ENCODE measurements at places on chromosomes 3 and 15. TPM values are rescaled to one million over a fixed set of nuclear protein-coding genes. Genes with fewer than 3 reads are reported as not detected.

DNA sequence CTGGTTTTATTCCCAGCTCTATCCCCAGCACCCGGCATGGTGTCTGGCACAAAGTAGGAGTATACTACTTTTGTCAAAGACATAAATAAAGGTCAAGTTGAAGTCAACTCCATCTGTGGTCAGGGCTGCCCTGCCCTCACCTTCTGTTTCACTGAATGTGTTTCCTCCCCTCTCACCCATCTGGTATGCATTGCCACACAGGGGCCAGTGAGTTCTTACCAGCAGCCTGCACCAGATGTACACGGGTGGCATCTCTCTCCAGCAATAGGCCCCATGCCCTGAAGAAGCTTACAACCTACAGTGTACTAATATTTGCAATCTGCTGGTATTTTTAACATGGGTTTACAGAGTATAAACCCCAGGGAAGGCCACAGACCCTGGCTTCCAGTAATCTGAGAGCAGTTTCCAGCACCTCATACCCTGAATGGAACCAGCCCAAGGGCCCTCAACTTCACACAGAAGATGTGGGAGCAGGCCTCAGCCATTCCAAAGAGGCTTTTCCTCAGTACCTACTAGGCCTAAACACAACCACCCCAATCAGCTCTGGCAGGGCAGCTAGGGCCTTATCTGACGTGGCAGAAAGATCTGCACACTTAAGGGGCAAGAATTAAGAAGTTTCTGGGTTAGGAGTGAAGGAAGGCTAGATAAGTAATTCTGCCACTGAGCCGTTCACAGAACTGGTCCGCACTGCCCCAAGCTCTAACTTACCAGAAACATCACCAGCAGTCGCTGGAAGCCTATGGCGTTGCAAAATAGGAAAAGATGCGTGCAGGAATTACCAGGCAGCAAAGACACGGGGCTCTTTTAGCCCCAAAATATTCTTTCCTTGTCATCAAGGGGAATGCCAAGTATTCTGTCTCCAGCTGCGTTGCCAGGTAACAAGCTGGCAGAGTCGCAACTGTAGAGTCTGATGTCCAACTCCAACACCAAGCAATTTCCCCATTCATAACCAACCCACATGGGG is 2.1 kb downstream of the IDH2 start:
- no peak for DNase-seq

GRCh38 chr3:69658514-69659140 is 80.6 kb upstream of the MITF start:
- DNase-seq: no peak

DNA sequence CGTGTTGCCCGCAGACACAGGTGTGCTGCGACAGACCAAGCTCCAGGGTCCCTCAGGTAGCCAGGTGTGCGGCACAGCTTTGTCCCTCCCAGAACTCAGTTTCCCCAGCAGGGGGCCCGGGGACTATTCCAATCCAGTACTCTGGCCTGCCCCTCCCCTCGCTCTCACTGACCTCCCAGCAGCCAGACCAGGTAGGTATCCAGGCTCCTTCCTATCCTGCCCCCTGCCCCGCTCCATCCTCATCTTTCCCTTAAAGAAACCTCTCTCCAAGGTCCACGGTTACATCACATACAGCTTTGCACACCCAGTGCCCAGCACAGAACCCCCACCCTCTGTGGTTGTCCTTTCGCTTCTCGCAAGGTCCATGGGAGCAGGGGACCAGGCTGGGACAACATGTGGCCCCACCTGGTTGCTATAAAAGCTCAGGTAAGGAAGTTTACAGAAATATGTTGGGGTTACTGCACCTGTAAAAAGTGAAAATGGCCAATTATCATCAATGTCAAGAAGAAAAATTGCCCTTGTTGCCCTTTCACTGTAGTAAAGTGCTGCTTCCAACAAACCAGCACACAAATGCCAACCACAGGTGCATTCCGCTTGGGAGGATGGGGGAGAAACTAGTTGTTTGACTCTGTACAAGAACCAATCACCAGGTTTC is 7.3 kb upstream of the CYP11A1 start:
- no peak for DNase-seq

The ECE2 gene
- polyA plus RNA-seq: not detected

- no peak for DNase-seq
Observed at GRCh38 chr3:86578071-86578470, 412.9 kb downstream of the VGLL3 start.

GRCh38 chr3:43309372-43310305 is 23.3 kb downstream of the SNRK start:
- DNase-seq: no peak

DNA sequence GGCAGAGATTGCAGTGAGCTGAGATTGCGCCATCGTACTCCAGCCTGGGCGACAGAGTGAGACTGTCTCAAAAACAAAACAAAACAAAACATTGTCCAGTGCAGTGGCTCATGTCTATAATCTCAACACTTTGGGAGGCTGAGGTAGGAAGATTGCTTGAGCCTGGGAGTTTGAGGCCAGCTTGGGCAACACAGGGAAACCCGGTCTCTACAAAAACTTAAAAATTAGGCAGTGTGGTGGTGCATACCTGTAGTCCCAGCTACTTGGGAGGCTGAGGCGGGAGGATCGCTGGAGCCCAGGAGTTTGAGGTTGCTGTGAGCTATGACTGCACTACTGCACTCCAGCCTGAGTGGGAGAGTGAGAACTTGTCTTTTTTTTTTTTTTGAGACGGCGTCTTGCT is 27.2 kb upstream of the MOBP start:
- no peak for DNase-seq

DNA sequence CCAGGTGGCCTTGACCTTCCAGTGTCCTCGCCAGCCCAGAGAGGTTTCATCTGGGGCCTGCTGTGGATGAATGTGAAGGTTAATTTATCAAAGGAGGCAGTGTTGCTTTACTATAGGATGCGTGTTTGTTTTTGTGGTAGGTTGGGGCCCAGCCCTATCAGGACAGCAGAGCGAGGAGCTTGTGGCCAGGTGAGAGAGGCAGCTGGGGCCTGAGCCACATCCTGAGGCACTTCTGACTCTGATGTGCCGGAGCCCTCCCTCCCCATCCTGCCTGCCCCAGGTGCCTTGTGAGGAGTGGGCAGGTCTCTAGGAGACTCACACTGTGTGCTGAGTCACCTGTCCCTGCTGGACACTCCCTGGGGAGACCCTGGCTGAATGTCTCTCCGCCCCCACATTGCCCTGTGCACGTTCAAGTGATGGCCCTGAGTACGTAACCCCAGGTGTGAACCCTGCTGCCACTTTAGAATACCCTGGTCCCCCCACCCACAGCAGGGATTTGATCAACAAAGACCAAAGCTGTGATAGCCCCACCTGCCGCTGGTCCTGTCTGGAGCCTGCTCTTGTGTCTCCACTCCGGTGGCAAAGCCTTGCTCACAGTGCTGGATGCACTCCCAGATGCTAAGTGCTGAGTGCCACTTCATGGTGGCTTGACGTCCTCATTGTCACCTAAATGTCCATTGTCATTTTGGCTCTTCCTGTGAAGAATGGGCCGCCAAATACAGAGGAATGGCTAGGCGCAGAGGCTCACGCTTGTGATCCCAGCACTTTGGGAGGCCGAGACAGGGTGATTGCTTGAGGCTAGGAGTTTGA is 16.0 kb downstream of the FBLN2 start:
- no peak for DNase-seq

DNA sequence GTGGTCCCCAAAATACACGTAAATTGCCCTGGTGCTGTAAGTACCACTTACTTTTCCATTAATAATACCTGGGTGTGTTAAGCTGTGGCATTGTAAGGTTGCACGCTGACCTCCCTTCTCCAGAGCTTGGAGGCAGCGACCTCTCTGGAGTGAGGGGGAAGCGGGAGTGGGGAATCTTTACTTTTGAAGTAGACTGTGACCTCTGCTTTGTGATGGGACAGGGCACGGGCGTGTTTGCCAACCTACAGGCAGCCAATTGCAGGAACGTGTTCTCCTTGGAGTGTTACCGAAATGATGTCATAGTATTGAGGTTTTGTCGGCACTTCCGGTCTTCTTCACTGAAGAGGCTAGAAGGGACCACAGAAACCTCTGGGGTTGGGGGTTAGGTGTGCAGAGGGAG is 227.3 kb upstream of the C2CD4B start:
- no peak for DNase-seq

DNA sequence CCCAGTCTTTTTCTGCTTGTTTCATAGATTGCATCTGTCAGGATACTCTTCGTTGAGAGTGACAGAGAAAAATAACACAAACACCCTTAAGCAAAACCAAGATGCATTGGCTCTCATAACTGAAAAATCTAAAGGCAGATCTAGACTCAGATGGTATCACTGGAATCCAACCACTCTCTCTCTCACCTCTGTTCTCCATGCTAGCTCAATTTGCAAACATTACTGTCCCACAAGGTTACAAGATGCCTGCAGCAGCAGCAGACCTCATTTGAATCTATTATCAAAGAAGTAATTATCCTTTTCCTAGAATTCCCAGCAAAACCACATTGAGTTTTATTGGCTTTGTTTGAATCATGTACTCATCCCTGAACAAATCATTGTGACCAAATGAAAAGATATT is 19.1 kb upstream of the PCOLCE2 start:
- no peak for DNase-seq

DNA sequence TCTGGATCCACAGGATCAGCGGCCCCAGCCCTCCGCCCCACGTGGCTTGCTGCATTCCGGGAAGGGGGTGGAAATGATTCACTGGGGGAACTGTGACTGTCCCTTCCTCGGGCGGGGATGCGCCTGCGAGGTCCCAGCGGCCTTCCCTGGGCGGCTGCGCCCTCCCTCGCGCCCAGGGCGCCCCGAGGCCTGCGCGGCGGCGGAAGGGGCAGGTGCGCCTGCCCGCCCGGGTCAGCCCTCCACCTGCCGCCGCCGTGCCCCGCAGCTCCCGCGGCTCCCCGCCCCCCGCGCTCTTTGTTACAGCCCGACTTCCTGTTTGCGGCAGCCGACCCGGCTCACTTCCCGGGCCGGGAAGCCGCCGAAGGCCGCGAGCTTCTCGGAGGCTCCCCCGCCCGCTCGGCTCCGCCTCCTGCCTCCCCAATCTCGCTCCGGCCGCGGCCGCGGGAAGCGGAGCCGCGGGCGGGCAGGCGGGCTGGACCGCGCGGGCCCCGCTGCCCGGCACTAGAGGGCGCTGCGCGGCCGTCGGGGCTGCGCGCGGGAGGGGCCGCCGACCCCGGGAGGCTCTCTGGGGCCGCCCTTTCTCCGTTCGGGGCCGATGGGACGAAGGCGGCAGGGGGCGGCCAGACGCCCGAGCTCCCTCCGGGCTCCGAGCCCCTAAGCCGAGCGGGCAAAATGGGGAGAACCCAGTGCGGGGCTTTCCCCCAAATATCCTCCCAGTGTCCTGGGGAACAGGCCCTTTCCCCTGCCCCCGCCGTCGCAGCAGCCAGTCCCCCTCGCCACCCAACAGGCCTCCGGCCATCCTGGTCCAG is 11.5 kb upstream of the CHAC1 start:
- DNase-seq: no peak

The ARL14 gene
- 0.31 TPM for polyA plus RNA-seq

- no peak for DNase-seq
Observed at GRCh38 chr3:71548705-71549384, 34.7 kb downstream of the FOXP1 start.

DNA sequence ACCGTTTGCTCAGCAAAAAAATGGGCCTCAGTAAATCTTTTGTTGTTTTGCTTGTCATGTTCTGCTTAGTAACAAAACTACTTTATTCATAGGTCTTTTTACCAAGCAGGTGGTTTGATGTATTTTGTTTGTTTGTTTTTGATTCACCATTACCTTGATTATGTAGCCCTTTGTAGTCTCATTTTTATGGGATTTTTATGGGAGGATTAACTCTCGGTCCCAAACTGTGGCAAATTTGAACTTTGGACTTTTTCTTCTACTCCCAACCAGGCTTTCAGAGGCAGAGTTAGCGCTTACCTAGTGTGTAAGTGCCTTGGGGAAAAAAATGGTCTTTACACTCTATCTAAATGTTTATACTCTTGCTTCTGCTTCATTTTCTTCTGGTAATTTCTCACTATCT is 276.7 kb upstream of the POU1F1 start:
- no peak for DNase-seq

DNA sequence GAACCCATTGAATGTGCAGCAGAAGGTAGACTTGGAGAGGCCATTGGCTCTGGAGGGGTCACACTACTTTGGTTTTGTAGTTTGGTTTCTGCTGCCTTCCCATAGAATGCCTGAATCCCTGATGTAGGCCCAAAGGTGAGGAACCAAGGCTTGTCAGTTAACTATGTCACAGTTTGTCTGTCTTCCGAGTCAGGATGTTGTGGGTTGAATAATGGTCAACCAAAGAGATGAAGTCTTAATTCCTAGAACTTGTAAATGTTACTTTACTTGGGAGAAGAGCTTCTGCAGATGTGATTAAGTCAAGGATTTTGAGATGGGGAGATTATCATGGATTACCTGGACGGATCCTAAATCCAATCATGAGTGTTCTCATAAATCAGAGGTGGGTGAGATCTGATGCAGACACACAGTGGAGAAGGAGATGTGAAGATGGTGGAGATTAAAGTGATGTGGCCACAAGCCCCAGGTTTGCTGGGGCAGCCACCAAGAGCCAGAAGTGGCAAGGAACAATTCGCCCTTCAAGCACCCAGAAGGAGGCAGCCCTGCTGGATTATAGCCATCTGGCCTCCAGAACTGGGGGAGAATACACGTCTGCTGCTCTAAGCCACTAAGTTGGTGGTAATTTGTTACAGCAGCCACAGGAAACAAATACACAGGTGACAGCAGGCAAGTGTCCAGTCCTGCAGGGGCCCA is 2.3 kb upstream of the CCR8 start:
- DNase-seq: no peak

- no peak for DNase-seq
Observed at GRCh38 chr3:133883641-133884040, 12.0 kb downstream of the RAB6B start.

GRCh38 chr15:78316283-78317083 is 17.1 kb upstream of the SKIC8 start:
- DNase-seq: no peak

- no peak for DNase-seq
Observed at GRCh38 chr3:23455084-23455483, 252.0 kb downstream of the UBE2E2 start.

- no peak for DNase-seq
Observed at GRCh38 chr15:77180270-77180669, 109.4 kb upstream of the TSPAN3 start.

DNA sequence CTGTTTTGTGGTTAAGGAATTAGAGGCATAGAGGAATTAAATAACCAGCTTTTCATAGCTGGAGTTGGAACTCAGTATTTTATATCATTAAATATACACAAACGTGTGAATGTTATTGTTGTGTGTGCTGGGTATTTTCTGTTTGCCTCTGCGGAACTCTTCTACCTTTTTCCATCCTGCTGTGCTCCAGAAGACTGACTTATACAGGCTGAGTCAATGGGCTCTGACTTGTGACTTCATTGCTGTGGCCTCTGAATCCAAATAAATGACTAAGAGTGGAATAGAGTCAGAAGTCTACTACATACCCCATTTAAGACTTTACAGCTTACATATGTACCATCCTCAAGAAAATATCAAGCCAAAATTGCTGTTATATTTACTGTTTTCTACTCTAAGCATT is 17.6 kb downstream of the ARIH1 start:
- DNase-seq: no peak
